ENCODE measurements at places on chromosomes 7 and 10.

DNA sequence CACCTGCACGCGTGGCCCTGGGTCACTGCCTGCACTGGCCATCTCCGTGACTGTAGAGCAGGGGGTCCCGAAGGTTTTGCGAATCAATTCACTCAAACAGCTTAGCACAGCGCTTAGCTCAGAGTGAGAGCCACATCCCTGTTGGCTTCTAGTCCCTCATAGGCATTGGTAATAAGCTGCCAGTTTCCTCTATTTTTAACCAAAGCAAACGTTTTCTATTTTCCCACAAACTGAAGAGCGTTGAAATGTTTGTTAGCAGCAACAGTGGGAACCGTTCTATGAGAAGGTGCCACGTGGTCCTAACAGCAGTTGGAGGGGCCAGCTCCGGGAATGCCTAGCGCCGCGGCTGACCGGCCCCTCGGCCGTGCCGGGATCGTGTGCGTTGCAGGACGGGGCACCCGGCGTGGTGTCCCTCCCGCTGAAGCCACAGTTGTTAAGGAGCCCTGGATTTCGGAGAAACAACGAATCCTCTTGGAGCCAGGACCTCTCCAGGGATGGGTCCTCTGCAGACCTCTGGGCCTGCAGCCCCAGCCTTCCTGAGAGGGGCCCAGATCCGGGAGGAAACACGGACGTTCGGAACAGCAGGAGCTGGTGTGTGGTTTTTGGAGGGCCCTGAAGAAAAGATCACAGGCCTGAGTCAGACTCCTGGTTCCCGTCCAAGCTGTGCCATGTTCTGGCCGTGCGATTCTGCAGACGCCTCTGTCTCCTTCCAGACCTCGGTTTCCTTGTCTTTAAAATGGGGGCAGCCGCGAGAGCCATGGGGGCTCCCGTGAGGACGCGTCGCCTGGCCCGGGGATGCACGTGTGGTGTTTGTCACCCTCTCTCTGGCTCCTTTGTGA lies 40.3 kb downstream of the FAM20C start:
- DNase-seq, result no peak

DNA sequence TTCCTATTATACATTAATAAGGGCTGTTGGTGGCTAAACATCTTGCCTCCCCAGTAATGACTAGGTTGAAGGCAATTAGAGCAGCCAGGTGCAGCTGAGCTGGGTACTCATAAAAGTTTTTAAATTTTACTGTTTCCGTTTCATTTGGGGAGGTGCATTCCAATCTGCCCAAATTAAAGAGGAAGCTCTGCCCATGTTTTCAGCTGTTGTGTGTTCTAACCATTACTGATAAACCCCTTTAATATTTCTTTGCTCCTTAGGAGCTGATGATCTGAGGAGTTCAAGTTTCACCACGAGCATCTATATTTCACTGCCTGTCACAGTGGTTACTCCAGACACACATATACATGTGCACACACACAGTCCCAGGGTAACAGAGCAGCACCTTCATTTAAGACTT lies 94.4 kb downstream of the JAZF1 start:
- no peak for DNase-seq

- no peak for DNase-seq
Observed at GRCh38 chr7:102284891-102285539, 1.7 kb upstream of the SH2B2 start.

- DNase-seq, result no peak
Observed at GRCh38 chr7:23337374-23337773, 38.2 kb downstream of the MALSU1 start.

DNA sequence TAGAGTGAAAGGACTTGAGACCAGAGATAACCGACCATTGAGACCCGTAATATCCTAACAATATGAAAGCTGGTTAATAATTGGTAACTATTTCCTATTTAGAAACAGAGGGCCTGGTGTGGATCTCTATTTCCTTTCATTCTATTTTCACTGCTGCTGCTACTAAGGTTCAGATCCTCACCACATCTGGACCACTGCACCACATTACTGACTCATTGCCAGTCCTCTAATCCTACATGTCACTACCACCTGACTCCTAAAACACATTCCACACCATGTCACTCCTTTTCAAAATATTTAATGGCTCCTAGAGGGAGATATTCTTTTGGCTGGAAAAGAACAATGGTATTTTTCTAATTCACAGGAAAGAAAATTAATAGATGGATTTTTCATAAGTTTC lies 6.4 kb downstream of the USP54 start:
- no peak for DNase-seq

DNA sequence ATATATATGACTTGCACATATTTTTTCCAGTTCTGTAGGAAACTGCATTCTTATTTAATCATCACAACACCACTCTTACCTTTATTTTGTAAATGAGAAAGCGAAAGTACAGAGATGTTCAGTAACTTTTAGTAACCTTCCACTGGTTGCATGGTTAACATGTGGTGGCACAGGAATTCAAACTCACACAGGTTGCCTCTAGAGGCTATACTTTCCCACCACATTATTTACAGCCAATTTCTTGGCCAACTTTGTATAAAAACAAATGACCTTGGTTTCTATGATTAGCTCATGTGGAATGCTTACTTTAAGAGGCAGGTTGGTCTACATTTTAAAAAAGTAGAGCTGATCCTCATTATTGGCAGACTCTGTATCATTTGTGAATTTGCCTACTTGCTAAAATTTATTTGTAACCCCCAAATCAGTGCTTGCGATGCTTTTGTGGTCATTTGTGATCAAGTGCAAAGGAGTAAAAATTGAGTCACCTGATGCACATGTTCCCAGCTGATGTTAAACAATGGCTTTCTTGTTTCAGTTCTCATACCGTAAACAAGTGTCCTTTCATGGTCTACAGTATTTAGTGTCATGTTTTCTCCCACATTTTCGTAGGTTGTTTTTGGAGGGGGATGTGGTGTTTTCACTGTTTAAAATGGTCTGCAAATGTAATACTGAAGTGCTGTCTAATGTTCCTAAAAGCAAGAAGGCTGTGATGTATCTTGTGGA lies 14.8 kb downstream of the BBS9 start:
- no peak for DNase-seq

- no peak for DNase-seq
Observed at GRCh38 chr10:129471447-129472175, 4.6 kb downstream of the MGMT start.

- DNase-seq, result no peak
Observed at GRCh38 chr10:80684259-80684658, 146.6 kb downstream of the SH2D4B start.

All from stimulated activated CD8-positive, alpha-beta memory T cell treated with anti-CD3 and anti-CD28 coated beads, Interleukin-12 subunit alpha, Interleukin-12 subunit beta, amount 100 ng/mL, for 1 hour (primary cell).